ENCODE measurements at places on chromosomes 6 and 20.

DNA sequence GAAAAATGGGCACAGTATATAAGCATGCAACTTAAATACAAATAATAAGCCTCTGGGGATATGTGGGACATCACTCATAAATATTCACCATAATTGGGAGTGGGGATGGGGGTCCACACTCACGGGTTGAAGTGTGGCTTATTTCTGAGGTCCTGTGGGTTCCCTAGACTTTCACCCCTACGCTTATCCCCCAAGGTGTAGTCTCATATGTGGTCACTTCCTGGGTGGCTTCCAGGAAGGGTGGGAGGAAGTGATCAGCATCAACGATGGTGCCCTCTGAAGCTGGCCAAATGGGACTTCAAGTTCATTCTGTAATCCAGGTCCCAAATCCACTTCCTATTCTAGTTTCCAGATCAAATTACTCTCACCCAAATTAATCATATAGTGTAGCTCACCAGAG is 59.5 kb downstream of the GNAS start:
- DNase-seq = no peak

GRCh38 chr6:113825781-113826180 is 31.4 kb upstream of the MARCKS start:
- no peak for DNase-seq

GRCh38 chr6:13229205-13230085 is 98.9 kb downstream of the TBC1D7 start:
- peak; percentile 39 for DNase-seq

DNA sequence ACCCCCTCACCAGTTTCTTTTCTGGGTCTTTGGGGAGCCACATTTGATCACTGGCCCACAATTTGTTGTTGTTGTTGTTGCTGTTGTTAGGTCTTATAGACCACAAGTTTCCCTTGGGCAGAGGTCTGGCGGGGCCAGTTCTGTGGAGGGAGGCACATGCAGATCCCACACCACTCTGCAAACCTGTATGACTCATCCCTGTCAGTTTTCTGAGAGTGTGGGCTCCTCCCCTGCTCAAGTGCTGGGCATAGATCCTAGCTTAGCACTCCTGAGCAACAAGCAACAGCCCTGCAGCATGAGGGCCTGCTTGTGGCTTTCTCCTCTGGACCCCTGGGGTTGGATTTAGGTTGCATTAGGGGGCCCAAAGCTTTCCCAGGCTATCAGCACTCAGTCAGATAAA is 411.1 kb upstream of the HTR1E start:
- no peak for DNase-seq

GRCh38 chr20:4947817-4948559 is 53.3 kb downstream of the SLC23A2 start:
- DNase-seq = no peak

- DNase-seq = no peak
These were observed 186.4 kb upstream of the DEFB112 start for GRCh38 chr6:50236164-50236563.

GRCh38 chr6:14313248-14313647 is 195.7 kb downstream of the CD83 start:
- no peak for DNase-seq

GRCh38 chr20:50390685-50391443 is 119.3 kb upstream of the PTPN1 start:
- DNase-seq = no peak

DNA sequence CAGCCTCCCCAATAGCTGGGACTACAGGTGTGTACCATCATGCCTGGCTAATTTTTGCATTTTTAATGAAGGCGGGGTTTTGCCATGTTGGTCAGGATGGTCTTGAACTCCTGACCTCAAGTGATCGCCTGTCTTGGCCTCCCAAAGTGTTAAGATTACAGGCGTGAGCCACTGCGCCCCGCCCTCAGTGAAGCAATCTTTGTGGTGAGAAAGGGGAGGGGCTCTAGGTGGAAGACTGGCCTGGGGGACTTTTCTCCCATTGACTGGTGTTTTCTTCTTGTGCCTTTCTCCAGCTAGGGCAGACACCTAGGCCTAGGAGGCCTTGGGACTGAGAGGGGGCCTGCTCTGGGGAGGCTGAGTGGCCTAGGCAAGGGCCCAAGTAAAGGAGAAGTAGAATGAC is 84.1 kb downstream of the DNAAF9 start:
- DNase-seq = no peak

- no peak for DNase-seq
These were observed 34.3 kb downstream of the PYGB start for GRCh38 chr20:25282034-25282781.

DNA sequence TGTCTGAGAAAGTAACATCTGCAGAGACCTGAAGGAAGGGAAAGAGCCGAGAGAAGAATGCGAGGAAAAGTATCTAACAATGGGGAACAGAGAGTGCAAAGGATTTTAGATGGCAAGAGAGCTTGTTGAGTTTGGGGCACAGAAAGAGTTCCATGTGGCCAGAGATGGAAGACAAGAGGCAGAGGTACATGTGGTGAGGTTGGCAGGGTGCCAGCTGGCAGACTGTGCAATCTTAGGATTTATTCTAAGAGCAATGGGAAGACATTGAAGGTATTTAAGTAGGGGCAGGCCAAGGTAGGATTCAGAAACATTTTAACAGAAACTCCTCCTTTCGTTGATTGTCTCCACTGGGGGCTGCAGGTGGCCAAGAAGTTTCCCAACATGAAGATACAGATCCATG is 20.4 kb upstream of the LBP start:
- DNase-seq = no peak

DNA sequence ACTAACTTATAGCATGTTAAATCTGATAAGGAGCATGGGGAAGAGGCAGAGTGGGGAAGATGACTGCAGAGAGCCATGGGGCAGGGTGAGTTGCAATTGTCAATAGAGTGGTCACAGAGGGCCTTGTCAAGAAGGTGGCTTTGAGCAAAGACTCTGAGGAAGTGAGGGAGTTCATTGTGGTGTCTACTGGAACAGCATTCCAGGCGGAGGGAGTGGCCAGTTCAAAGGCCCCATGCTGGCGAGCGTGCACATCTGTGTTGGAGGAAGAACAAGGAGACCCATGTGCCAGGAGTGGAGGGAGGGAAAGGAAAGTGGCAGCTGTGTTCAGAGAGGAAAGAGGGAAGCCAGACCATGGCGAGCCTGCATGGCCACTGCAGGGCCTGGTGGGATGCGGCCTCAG is 15.8 kb upstream of the GPR6 start:
- DNase-seq = no peak

DNA sequence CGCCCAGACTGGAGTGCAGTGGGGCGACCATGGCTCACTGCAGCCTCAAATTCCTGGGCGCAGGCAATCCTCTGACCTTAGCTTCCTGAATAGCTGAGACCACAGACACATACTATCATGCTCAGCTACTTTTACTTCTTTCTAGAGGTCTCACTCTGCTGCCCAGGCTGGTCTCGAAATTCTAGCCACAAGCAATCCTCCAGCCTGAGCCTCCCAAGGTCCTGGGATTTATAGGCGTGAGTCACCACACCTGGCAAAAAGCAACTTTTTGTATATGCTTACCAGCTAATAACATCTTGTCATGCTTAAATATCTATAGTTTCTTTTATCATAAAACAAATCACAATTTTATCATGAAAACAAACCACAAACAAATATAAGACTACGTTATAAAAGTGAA is 23.0 kb downstream of the RNASET2 start:
- no peak for DNase-seq

- no peak for DNase-seq
These were observed 77.7 kb downstream of the OLIG3 start for GRCh38 chr6:137416376-137417109.

DNA sequence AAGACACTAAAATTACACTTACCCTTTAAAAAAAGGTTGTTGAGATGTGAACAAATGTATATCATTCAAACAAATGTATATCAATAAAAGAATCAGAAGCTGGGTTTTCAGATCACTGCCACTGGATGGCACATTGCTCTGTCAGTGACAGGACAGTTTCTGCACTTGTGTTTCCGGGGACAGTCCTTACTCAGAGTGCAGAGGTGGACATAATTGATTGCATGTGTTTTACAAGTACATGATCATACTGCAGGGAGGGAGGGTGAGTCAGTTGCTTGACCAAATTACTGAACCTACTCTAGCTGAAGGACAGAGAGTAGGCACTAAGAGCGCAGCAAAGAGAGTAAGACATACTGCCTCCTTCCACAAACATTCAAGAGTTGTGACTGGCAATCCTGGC is 302.3 kb downstream of the TENT5A start:
- no peak for DNase-seq

DNA sequence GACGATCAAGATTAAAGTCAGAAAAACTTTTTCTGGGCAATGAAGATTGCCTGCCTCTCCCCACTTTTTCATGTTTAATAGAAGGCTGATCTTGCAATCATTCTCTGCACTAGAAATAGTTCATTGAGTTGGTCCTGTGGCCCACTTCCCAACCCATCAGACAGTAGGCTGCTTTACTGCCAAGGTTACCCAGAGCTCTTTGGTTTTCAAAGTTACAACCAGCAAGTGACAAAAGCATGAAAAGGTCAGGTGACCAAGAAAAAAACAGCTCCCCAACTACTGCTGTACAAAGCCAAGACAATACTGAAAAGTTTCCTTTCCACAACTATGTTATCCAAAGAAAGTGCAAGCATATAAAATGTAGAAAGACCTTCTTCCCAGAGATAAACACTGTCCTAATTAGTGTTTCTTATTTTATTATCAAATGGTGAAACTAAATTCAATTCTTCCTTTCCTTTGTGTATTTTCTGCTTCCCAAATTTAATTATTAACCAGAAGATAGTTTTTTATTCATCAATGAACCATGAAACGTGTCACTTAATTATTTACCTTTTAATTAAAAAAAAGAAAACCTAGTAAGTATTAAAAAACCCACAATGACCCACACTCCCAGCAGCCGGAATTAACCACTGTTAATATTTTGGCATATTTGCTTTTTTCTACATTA is 16.6 kb downstream of the DNAAF9 start:
- DNase-seq = no peak

- no peak for DNase-seq
These were observed 5.0 kb downstream of the GCNT2 start for GRCh38 chr6:10526156-10526555.

- DNase-seq = no peak
These were observed 47.6 kb downstream of the GRM4 start for GRCh38 chr6:34098045-34098936.

GRCh38 chr6:107386340-107386739 is 73.0 kb downstream of the PDSS2 start:
- DNase-seq = no peak

GRCh38 chr20:8735674-8736073 is 333.2 kb upstream of the PLCB4 start:
- DNase-seq = no peak
